ENCODE measurements at places on chromosomes 3 and 15.

DNA sequence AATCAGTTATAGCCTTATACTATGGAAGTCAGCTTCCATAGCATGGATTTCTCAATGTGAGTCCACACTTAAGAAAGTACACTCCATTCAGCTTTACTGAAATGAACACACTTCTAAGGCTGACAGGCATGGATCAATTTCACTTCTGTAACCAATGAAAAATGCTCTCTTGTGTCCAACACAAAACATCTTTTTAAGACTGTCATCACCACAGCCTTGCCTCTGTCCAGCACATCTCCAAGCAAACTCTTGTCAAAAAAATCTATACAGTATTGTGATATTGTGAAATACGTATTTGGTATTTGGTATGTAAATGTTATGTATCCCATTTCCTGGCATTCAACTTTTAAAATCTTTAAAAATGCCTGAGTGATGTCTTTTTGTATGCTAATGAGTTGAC lies 208.7 kb downstream of the RAP2B start:
- DNase-seq, result no peak

- DNase-seq, result no peak
Measured at GRCh38 chr3:96330795-96331194, 483.6 kb upstream of the EPHA6 start.

GRCh38 chr3:140911822-140912221 lies 29.8 kb upstream of the SLC25A36 start:
- no peak for DNase-seq

DNA sequence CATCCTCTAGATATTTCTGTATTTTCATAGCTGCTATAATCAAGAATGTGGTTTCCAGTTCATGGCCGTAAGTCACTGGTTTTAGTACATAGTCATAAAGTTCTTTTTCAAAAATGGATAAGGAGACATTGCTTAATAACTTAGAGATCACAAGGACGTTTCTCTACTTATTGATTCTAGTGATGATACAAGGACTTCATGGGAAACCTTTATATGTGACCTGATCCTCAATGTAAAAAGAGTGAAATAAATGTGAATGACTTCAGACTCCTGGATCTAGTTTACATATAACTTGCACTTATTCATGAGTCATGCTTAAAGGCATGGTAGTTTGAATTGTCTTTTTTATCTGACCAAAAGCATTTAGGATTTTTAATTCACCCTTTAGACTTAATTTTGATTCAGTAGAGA lies 35.2 kb downstream of the TSC22D2 start:
- DNase-seq, result no peak

- no peak for DNase-seq
Measured at GRCh38 chr3:188052169-188053035, 101.6 kb upstream of the LPP start.

- DNase-seq, result peak; percentile 34
Measured at GRCh38 chr15:71747128-71748083, 62.9 kb upstream of the NR2E3 start.

DNA sequence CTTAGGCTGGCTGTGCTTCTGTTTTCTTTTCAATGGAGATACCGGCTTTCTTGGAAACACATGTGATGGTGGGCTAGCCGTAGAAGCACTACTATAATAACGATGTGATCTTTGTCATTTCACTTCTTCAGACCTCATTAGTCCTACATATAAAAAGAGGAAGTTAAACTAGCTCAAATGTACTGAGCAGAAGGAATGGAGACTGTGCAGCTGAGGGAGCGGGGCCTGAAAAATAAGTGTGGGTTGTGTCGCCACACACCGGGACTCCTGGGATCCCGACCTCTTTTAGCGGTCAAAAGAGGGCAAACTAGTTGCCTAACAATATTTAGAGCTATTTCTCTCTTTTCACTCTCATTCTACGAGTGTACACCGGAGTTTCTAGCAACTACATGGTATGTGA lies 1.0 kb upstream of the RNF7 start:
- DNase-seq, result no peak

DNA sequence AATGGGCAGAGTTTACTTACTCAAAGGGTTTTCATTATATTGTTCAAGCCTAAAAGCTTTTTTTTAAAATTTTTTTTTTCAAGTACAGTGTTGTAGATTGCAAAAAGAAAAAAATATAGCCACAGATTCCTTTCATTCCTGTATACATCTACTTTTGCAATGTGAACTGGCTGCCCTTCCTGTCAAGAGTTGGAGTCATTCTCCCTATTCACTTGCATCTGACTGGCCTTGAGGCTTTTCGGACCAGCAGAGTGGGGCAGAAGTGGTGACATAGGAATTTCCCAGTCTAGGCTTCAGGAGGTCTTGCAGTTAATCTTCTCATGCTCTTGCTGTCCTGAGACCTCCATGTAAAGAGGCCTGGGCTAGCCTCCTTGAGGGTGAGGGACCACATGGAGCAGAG lies 218.3 kb upstream of the CFAP20DC start:
- DNase-seq, result no peak

- DNase-seq, result no peak
Measured at GRCh38 chr15:81947548-81947947, 98.3 kb downstream of the MEX3B start.

DNA sequence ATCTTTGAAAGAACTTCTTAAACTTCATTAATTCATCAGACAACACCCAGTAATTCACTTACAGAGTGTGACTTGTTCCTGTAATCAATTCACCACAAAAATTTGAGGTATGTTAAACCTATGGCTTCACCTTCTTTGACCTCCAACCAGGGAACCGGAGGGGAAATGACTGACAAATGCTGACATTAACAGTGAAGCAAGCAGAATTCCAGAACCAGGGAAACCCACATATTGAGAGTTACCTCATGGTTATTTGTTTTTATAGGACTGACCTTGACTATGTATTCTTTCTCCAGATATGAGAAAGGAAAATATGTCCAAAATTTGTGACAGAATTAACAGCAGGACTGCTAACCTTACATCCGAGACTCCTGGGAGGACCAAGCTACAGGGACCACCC lies 2.7 kb downstream of the P3H2 start:
- no peak for DNase-seq

DNA sequence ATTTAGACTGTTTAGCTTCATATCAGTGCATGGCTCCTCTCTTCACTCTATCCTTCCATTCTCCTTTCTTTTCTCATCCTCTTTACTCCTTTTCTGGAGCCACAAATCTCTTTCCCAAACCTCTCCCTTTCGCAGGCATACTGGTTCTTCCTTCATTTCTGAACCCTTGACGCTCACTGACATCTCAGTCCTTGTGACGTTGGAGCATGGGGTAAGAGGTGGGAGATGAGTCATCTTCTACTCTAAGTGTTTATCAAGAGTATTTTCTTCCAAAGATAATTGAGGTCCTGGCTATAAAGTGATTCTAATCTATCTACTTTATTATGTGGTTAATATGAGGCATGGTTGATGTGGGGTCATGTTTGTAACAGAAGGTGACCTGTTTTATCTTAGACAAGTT lies 414.2 kb downstream of the AGBL1 start:
- no peak for DNase-seq

Data from T1000 (cell line).